ENCODE measurements at places on chromosomes 1 and 21. TPM values are rescaled to one million over a fixed set of nuclear protein-coding genes. Genes with fewer than 3 reads are reported as not detected.

The CDC20 gene
- 0.68 TPM for total RNA-seq

The RGSL1 gene
- not detected for total RNA-seq

The KLHDC8A gene
- not detected for total RNA-seq

DNA sequence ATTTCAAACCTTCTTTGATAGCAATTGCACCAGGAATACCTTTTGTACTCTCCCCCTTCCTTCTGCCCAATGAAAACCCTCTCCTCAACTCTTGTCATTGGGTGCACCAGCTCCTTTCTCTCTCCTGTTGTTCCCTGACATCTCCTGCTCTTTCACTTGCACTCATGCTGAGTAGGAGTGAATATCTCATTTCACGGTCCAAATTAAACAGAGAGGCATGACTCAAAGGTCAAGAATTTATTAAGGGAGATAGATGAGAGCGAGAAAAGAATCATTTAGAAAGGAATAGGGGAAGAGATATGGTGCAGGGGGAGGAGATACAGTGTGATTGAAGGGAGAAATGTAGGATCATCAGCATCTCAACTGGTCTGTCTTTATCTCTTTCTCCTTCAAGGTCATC lies 22.1 kb downstream of the AIM2 start:
- DNase-seq: no peak

DNA sequence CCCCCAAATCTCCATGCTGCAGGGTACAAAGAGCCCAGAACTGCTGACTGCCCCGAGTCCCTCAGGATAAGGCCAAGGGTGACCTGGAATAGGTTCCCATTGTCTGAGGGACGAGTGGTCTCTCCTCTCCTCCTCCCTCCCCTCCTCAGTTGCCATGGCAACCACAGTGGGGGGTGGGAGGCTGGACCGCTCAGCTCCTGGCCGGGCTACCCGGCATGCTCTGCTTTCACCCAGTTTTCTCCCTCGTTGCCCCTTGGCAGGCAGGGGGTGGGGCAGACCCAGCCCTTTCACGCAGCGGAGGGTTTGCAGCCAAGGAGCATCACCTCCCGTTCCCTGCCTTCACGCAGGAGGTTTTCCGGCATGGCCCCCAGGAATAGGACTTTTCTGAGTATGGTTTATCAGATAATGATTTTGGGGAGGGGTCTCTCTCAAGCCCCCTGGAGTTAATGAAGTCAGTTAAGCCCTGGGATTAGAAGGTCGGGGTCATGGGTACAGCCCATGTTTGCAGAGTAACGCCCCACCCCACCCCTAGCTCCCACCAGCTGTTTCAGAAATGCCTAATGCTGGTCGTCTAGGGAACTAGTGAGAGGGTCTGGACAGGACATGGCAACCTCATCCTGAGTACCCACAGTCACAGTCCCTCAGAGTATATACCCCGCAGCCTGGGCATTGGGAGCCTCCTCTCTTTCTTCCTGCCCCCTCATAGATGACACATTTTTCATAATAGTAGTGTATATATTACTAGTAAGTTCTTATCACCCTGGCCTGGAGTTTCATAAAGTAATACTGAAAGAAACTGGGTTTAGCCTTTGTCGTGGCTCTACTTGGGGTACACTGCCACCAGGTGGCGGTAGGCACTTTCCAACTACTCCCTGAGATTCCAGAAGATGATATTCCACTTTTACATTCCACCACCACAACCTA lies 20.7 kb downstream of the C1QB start:
- DNase-seq: no peak

DNA sequence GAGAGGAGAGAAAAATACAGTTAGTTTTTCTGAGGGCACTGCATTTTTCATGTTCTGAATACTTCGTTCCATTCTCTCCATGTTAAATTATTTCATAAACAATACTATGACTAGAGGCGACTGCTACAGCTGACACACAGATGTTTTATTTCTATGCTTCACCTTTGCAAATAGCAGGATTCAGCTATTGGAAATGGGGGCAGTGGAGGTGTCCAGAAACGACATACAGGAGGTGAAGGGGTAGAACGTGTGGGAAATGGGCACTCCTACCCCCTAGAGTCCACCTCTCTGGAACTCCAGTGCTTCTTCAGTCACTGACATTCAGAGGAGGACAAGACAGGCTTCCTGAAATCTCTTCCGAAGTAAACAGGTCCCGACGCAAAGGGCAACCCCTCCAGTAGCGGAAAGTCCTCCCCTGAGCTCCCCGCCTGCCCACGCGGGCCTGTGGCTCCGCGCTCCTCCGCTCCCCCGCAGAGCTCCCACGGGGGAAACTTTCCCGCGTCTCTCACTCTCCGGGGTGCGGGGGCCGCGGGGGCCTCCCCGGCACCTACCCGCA lies 480 bp downstream of the DPYD start:
- DNase-seq: peak; percentile 4

- DNase-seq: no peak
These were observed 67.8 kb downstream of the NID1 start for GRCh38 chr1:235997049-235997448.

- no peak for DNase-seq
These were observed 72.6 kb upstream of the RGL1 start for GRCh38 chr1:183732236-183732880.

DNA sequence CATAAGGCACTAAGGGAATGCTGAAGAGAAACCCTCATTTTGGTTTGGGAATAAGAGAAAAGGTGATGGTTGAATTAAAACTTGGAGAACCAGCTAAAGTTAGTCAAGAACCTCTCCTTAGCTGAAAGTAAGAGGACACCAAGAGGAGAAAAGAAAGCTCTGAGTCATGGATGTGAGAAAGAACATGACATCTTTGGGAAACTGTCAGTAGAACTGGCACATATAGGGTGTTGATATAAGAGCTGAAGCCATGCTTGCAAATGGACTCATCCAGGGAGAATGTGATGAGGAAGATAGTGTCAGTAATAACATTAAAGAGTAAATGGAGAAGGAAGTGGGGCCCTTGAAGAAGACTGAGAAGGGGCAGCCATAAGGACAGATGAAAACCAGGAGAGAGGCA lies 54.3 kb downstream of the LRRC8C start:
- DNase-seq: no peak

DNA sequence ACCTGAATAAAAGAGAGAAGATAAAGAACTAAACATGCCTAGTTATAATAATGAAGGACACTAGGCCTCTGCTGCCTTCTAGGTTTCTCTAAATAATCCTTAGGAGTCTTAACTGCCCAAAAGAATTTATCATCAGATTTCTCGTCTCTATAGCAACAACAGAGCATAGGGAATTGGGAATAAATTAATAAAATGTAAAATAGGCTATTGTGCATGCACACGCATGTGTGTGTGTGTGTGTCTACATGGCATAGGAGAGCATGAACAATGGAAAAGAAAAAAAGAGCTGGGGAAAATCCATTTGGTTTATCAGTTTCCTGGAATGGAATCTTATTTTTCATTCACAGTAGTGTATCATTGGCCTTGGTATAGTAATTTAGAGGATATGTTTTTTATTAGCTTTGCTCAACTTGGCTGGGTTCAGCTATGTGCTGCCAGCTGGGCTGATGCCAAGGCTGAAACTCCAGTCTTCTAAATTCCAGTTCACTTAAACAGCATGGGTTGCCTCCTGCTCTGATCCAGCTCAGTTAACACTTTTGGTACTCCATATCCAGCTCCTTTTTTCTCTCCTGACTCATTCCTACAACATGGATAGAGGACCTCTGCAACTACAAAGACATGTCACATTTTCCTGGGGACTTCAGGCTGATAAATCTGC lies 80.6 kb upstream of the SLFNL1 start:
- peak; percentile 87 for DNase-seq
